ENCODE measurements at places on chromosomes 3 and 15.

GRCh38 chr3:44208086-44208485 lies 33.6 kb upstream of the TOPAZ1 start:
- no peak for DNase-seq

DNA sequence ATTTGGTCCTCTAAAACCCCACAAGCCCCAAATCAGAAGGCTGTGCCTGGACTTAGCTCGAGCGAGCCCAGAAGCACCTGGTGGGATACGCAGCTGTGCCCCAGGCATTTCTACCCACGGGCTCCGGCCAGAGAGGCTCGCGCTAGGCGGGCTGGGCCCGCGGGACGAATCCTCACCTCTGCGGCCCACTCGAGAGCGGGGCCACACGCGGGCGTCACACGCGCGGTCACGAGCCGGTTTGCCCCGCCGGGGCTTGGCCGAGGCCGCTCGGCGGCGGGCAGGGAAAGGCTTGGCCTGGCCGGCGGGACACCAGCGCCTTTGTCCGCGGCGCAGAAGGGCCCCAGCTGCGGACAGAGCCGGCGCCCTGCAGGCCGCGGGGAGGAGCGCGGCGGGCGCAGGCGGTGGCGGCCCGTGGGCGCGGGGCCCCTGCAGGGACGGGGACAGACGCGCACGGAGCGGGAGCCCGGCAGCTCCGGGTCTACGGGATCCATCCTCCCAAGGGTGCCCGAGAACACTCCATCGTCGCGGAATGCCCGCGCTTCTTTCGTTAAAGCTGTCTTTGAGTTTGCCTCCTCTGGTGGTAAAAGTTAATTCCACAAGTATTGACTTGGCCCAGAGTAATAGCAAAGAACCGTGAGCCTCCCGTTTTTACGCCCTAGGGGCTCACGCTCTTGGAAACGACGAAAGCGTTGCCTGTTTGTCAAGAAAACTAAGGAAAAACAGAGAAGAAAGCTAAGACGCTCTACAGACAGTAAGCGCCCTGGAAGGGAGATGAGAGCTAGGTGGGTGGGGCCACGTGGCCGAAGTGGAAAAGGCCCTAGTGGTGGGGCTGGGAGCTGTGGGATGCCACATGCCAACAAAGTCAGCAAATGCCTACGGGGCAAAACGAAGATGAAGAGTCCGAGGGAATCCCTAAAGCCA lies 26.4 kb downstream of the TYRO3 start:
- peak; percentile 10 for DNase-seq

GRCh38 chr3:45557886-45558285 lies 36.7 kb upstream of the LIMD1 start:
- DNase-seq = no peak

DNA sequence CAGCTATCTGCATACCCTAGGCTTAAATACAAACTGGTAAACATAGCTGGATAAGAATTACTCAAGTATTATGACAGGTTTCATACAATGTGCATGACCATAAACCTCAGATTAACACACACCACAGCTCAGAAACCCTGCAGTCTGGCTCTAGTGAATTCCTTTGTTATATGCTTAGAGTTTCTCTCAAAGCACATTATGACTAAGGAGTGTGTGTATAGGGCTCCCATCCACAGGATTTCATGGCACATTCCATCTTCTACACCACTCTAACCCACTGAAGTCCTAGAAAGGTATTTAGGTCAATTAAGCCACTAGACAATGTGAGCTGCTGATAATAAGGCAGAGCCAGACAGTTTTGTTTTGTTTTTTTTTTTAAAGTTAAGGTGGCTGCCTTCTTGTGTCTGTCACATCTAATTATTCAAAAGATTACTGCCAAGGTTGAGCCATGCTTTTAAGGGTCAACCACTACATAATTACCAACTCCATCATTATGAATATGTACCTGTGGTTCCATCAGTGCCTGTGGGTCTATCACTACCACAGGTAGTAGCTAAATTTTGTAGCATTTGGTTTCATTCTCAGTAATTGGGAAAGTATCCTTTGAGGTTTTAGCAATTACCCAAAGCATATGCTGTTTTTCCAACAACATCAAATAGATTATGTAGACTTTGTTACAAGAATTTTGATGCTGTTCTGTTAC lies 107.0 kb downstream of the ALCAM start:
- DNase-seq = peak; percentile 68

GRCh38 chr15:62753518-62754221 lies 288.9 kb upstream of the TPM1 start:
- DNase-seq = no peak

DNA sequence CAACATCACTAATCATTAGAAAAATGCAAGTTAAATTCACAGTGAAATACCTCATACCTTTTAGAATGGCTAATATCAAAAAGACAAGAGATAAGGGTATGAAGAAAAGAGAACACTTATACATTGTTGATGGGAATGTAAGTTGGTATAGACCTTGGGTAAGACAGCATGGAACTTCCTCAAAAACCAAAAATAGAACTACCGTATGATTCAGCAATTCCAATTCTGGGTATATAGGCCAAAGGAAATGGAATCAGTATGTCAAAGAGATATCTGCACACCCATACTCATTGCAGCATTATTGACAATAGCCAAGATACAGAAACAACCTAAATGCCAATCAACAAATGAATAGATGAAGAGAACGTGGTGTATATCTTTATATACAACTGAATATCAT lies 166.8 kb upstream of the LRRN1 start:
- DNase-seq = no peak

DNA sequence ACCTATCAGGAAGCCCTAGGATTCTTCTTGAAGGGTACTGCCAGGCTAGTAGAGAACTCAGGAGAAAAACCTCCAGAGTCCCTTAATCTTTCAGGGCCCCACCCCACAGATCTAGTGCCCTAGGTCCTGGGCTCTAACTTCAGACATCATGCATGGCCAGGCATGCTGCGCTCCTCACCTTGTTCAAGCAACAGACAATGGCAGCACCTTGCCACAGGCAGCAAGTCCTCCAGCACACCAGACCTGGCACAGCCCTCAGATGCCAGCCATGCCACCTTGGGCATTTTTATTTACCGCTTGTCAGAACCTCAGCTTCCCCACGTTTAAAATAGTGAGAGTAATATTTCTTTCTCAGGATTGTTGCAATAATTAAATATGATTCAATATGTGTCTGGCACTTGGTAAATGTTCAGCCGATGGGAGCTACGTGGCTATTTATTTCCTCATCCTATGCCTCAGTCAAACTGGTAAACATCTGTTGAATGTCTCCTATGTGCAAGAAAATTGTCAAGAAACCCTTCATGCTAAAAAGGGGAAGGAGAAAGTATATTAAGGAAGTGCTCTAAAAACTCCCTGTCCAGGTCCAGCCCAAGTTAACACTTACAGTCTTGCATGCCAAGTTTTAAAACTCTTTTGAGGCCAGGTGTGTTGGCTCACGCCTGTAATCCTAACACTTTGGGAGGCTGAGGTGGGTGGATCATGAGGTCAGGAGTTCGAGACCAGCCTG lies 14.5 kb upstream of the CCR1 start:
- DNase-seq = no peak

DNA sequence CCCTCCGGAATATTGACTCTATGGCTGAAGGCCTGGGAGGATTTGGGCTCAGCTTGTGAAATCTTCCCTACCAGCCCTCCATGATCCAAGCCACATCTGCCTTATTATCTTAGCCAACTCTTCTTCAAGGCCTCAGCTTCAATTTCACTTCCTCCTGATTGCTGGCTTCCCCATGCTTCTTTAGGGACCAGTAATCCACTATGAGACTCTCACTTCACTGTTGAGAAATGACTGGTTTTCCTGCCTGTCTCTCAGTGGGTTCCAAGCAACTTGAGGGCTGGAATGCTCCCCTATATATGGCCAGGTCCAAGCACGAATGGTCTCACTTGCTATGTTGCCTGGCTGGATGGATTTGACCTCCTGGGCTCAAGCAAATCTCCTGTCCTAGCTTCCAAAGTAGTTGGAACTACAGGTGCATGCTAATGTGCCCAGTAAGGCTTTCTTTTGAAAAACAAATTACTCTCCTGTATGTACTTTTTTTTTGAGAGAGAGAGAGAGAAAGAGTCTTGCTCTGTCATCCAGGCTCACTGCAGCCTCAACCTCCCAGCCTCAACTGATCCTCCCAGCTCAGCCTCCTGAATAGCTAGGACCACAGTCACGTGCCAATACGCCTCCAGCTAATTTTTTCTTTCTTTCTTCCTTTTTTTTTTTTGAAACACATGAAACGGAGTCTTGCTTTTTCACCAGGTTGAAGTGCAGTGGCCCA lies 7.9 kb upstream of the PIK3CB start:
- DNase-seq = no peak

GRCh38 chr3:191380001-191380400 lies 49.7 kb upstream of the UTS2B start:
- DNase-seq = no peak

GRCh38 chr15:58311556-58311955 lies 120.2 kb upstream of the LIPC start:
- DNase-seq = no peak

DNA sequence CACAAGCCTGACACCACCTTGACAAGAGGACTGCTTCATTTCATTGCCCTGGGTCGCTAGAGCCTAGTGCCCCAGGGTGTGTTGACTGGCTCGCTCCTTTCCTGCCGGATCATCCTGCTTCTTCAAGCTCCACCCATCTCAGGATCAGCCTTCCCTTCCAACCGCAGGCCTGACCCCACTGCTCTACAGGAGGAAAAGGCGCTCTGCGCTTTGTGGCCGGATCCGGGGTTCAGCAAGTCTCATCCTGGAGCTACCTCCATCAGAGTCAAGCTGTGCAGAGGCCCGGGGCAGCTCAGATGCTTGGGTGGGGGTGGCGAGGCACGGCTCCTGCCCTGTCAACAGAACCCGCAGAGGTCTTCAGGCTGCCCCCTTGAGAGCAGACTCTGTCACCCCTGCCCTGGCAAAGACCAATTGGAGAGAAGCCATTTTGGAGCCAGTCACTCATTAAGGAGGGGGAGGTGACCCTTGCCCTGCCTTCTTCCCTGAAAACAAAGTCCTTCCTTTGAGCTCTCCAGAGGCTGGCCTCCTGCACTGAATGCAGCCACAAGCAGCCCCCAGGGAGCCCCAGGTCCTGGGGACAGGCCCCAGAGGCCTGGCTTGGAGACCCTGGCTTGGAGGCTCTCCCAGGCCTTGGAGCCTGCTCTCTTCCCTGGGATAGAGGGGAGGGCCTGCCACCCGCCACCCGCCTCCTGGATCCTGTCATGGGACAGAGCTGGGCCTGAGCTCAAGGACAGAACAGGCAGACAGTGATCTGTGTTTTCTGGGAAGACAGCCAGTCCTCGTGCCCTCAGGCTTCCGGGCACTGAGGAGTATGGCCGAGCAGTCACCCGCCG lies 80.3 kb downstream of the CPN2 start:
- DNase-seq = no peak

DNA sequence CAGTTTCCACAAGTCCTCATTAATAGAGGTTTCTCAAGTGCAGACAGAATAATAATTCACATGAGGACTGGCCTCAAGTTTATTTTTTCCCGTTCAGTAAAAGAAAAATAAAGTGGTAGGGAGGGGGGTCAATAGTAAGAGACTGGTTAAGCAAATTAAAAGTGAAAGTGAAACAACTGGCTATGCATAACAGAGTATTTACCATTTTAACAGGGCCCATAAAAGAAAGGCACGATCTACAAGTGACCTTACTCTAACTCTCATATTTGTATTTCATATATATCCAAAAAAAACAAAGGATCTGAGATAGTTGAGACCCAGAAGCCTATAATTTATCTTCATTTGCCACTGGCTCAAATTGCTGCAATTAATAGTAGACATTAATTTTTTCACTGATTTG lies 686.3 kb downstream of the NTRK3 start:
- no peak for DNase-seq
